ENCODE measurements at places on chromosomes 16 and 17.

DNA sequence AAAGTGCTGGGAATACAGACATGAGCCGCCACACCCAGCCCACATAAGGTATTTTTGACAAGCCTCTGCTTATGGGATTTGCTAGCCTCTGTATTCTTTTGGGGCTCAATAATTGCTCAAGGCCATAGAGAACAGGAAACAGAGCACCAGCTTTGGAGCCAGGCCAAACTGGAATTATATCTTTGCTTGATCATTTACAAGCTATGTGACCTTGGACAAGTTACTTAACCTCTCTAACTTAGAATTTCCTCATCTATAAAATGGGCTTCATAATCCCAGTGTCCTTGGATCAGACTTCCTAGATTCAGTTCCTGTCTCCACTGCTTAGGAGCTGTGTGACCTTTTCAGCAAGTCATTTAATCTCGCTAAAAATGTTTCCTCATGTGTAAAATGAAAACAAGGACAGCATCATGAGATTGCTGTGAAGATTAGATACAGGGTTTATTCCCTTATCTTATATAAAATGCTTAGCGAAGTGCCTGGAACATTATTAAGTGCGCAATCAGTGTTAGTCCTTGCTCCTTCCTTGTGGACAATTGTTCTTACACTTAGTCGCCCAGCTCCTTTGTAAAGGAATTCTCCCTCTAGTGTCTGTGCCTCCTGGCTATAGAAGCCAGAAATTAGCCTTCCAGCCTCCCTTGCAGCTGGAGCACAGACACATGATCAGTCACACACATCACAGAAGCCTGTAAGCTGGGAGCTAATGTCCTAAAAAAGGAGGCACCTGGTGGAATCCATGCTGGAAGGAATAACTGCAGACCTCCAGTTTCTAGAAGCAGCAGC lies 16.6 kb downstream of the KRT9 start:
- DNase-seq = no peak

- DNase-seq = no peak
Observed at GRCh38 chr16:88014954-88015805, 63.9 kb downstream of the BANP start.

GRCh38 chr16:81586977-81587625 lies 142.5 kb downstream of the CMIP start:
- no peak for DNase-seq

- DNase-seq = no peak
Observed at GRCh38 chr16:68202091-68202519, 33.8 kb downstream of the ESRP2 start.

- no peak for DNase-seq
Observed at GRCh38 chr16:58685084-58685449, 497 bp upstream of the SLC38A7 start.

DNA sequence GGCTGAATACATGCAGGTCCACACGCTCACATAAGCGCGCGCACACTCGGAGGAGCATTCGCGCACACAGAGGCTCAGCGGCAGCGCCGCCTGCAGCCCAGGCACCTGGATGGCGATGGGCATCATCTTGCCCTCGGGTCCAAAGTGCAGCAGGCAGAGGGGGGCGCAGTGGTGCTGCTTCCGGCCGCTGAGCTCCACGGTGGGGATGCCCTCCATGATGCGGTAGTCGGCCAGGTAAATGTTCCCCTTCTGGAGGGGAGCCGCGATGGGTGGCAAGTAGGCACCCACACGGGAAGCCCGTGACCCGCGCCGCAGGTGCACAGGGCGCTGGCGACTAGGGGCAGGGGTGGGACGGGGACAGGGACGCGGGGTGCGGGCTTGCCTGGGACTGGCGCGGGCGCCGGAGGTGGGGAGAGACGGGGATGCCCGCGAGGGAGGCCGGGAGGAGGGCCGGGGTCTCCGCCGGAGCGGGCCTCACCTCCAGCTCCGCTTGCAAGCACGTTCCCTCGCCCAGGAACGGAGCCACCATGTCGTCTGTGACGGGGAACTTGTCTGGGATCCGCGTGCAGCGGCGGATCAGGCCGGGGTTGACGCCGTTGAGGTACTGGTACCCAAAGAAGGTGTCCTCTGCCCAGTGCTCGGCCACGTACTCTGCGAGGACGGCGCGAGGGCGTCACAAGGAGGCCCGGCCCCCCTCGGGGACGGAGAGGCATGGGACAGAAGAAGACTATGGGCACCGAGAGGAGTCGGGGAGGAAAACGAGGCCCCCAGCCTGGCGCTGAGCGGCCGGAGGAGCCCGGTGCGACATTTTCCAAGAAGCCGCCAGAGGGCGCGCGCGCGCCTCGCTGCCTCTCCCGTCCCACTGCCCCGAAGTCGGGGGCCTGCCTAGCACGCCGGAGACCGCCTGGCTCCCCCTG lies 8.0 kb downstream of the ALOX12B start:
- DNase-seq = peak; percentile 90

GRCh38 chr16:739560-740458 lies 988 bp downstream of the CIAO3 start:
- DNase-seq = no peak

DNA sequence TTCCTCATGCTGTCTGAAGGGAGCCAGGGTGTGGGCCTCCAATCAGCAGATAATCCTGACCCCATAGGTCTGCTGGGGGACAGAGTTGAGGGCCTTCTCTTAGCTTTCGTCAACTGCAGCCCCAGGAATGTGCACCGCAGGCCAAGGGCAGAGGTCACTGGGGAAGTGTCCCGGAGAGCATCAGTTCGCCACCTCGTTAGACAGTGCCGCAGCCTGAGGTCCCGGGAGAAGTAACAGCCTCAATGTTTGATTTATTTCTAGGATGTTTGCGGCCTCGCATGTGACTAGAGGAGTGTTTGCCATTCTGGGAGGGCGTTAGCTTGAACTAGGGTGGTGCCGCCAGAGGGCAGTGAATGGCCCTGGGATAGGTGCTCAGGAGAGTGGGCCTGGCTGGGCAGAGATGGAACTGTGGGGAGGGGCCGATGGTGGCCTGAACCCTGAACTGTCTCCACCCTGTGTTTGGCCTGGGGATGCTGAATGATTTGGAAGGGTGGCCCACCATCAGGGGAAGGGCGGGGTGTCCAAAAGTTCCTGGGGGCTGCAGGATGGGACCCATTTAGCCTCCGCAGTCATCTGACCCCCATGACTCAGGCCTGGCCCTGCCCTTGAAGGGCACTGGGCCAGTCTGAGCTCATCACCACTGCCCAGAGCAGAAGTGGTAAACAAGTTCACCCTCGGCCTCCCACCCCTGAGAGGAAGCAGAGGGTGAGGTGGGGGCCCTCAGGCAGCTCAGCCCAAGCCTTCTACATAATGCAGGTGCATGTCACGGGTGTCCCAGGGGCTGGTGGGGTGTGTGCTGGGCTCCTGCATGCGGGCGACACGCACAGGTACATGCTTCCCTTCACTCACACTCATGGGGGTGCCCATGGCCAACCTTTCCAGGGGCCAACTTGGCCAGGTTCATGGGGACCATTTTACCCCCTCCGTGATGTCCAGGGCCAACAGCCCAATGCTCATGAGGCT lies 12.4 kb upstream of the TAC4 start:
- DNase-seq = no peak

DNA sequence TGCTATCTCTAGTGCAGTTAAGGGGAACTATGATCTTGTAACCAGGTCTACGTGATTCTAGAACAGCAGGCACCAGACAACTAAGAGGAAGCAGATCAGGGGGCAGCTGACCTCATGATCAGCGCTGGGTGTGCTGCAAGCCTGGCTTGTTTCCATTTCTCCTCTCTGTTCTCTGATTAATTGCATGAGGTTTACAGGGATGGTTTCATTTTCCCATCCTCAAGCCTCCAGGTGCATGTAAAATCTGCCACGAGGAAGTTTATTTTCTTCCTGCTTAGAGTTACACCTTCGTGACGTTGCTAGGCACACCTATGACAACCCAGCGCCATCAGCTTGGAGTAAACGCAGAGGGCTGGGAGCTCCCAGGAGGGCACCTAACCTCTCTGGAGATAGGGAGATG lies 4.3 kb upstream of the NUPR1 start:
- DNase-seq = no peak

- peak; percentile 69 for DNase-seq
Observed at GRCh38 chr17:74210191-74211140, 2.9 kb upstream of the TTYH2 start.

DNA sequence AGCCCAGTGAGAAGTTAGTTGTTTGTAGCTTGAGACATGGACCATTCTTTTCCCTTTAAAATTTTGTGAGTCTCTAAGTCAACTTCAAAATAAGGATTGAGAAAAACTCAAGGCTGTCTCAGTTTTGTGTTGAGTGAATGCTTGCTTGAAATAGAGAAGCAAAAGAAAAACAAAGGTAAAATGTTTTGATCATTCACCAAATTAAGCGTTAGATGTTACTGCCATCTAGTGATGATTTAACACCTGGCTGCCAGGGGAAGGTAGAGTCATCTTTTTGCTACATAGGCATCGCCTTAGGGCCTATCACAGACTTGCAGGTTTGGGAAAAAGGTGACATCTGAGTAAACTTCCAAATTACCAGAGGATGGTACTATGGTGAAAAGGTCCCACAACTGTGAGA lies 74.4 kb downstream of the PCTP start:
- DNase-seq = peak; percentile 10

DNA sequence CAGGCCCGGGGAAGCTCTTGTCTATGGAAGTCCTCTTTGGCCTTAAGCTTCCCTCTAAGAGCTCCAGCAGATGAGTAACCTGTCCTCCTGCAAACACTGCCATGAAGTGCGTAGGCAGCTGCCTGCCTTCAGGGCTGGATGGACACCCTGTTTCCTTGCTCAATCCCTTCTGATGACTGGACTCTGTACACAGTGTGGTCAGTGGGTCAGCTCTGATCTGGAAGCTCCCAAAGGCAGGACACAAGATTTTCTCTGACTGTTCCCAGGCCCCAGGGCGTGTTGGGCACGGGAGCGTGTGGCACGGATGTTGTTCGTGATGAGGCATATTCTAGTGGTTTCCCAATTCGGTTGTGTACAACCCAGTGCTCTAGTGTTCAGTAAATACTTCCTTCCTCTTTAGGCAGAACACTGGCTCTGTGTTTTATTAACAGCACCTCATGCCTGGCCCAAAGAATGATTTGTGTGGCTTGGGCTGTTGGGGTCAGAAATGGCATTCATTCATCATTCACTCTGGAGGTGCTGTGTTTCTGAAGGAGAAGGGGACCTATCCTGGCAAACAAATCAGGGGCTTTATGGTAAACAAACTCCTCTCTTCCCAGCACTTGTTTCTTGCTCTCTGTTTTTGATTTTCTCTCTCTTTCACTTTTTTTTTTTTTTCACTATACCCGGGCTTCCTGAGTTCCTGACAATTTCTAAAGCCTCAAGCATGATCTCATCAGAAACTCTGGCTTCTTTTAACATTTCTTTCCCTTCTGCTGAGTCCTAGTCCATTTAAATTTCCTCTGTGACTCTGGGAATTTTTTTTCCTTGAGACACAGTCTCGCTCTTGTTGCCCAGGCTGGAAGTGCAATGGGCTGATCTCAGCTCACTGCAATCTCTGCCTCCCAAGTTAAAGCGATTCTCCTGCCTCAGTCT lies 12.0 kb upstream of the RNF157 start:
- DNase-seq = peak; percentile 88

DNA sequence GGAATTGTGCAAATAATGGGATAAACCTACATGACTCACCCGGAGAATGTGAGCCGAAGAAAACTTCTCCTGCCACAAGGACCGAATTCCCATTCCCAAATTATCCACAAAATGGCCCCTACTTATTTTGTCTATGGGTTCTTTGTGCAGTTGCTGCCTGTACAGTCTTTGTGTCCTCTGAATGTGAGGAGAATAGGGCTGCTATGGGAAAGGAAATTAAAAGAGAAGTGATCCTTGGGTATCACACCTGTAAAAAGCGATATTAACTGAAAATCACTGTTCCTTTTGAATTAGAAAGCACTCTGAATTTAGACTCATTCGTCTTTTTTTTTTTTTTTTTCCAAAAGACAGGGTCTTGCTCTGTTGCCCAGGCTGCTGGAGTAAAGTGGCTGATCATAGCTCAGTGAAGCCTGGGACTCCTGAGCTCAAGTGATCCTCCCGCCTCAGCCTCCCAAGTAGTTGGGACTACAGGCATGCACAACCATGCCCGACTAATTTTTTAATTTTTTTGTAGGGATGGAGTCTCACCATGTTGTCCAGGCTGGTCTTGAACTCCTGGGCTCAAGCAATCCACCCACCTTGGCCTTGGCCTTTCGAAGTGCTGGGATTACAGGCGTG lies 45.4 kb downstream of the CHD9 start:
- no peak for DNase-seq

DNA sequence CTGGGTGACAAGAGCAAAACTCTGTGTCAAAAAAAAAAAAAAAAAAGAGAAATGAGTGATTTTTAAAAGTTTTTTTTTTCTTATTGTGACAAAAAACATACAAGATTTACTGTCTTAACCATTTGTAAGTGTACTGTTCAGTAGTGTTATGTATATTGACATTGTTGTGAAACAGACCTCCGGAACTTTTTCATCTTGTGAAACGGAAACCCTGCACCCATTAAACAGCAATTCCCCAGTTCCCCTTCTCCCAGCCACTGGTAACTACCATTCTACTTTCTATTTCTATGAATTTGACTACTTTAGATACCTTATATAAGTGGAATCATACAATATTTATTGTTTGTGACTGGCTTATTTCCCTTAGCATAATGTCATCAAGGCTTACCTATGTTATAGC lies 18.7 kb downstream of the DUS2 start:
- DNase-seq = no peak

DNA sequence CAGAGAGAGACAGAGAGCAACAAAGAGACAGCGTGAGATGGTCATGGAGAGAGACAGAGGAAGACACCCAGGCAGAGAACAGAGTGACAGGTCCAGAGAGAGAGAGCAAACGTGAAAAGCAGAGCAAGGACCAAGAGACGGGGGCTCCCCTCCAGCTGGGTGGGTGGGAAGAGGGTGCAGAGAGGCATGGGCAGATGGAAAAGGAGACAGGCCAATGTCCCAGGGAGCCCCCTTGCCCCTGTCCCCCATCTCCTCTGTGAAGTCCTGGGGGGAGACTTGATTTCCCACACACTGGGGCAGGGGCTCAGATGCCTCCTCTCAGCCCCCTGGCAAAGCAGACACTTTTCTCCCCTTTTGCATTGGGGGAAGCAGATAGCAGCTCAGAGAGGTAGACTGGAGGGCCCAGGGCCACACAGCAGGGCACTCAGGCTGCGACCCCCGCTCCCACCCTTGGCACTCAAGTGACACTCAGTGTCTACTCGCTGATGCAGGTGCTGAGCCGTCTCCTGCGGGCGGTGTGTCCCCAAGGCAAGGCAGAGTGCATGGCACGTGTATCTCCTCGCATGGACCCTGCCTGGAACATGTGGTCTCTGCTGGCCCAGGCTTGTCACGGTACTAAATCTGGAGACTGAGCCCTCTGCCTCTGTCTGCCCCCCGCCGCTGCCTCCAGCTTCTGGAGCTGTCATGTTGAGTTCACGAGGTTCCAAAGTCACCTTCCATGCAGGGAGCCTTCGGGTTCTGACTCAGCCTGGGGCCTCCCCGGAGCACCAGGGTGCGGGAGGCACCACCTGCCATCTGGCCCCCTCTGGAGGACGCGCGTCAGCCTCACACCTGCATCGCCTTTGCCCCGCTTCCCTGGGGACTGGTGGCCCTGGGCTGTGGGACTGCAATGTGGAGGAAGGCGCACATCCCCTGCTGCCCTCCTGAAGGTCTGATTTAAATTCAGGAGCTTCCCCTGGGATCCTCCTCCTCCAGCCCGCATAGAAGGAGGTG lies 215.9 kb upstream of the GSE1 start:
- DNase-seq = no peak

- DNase-seq = peak; percentile 76
Observed at GRCh38 chr17:59330053-59330942, 1.2 kb upstream of the YPEL2 start.

Measured in A549 (cell line).